SW 1271 (cell line): ENCODE measurements at places on chromosomes 4 and X.

- no peak for DNase-seq
Measured at GRCh38 chr4:59086410-59086809, 1976.2 kb upstream of the IGFBP7 start.

- DNase-seq = peak; percentile 32
Measured at GRCh38 chrX:87409113-87409841, 108.3 kb upstream of the KLHL4 start.

DNA sequence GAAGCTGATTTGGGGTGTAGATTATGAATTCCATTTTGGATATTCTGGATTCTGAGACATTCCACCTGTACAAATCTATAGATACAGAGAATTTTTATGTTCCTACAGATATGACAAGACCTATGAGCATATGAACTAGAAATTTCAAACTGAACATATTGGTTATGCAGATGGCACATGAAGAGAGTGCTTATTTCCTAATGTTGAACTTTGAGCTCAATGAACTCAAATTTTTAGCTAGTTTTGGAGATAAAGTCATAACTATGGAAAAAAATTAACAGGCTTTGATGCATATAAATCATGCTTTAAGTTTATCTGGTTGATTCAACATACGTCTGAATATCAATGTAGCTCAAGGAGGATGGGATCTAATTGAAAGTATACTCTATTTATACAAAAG lies 8.9 kb downstream of the CHIC2 start:
- DNase-seq = no peak

- no peak for DNase-seq
Measured at GRCh38 chrX:150155436-150156035, 207.6 kb upstream of the MAMLD1 start.

GRCh38 chr4:83782591-83782990 lies 246.7 kb downstream of the GPAT3 start:
- DNase-seq = no peak

DNA sequence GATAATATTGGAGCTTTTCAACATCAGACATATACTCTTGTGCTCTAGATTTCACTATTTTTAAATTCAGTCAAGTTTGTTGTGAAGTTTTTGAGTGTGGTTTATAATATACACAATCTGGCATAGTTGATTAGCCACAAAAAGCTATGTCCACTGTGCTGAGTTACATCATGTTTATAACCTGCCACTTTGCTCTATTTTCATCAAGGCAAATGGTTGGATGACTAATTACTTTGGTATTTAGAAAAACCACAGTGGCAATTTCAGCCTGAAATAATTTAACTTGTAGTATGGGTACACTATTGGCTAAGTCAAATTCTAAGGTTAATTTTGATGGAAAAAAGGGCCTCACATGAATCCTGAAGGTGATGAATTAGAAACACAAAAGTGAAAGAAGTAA lies 262.6 kb downstream of the C4orf33 start:
- DNase-seq = no peak

DNA sequence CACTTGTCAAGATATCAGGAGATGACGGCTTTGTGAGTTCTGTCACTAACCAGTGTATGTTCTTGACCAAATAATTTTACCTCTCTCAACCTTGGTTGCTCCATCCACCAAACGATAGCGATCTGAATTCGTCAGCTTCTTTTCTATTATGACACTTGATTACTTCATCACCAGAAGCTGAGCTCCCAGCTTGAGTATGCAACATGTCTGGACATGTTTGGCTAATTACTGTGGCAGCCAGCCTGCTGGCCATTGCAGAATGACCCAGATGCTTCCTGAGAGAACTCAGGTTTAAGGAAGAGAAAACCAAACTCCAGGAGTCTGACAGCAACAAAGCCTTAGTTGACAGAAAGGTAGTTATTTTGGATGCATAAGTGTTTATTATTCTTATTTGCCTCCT lies 46.4 kb upstream of the PARM1 start:
- no peak for DNase-seq

DNA sequence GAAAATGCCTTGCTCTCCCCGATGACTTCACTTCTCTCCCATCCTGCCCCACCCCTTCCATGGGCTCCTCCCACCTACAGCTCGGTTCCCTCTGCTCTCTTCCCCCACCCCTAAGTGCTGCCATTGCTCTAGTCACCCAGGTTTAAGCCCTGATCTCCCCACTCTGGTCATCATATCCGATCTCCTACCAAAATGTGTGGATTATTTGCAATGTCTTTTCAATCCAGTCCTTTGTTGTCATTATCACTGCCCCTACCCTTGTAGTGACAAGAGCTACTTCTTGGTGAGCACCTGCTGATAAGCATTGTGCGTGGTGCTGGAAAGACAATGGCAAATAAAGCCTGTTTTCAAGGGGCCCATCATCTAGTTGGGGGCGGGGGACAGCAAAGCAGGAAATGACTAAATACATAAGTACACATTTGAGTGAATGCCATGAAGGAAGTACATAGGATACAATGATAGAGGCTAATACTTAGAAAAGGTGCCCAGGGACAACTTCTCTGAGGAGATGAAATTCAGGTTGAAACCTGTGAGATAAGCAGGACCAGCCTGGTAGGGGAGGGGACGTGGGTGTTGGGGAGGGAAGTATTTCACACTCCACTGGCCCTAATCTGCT lies 63.8 kb downstream of the DLG3 start:
- DNase-seq = no peak

DNA sequence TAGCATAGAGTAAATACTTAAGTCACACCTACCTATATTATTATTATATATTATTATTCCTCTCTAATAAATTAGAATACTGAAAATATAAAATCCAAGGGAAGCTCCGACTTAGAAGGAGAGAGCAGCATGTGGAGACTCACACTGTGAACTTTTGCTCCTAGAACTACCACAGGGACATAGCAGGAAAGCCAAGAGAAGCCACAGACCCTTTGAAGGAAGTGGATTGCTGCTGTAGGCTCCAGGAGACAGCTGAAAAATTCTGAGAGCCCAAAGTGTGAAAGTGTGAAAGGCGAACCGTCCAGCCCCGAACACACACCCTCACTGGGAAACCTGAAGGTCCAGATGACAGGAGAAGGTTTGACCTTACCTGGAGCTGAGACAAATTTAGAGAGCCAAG lies 177.0 kb downstream of the FAM13A start:
- DNase-seq = no peak

GRCh38 chrX:19372547-19373331 lies 29.0 kb downstream of the PDHA1 start:
- no peak for DNase-seq

DNA sequence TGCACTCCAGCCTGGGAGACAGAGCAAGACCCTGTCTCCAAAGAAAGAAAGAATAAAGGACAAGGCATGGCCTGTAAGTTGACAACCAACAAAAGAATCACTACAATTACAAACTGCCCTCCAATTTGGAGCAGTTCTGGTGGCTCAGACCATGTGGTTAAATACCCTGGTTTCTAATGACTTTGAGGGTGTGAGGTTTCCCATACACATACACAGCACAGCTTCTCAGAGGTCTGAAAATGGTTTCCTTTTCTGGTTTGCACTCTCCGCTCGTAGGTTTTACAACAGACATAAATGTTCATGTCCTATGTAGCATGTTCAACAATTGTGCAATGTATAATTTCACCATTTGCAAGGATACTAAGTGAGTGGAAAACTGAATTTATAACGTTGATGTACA lies 34.2 kb upstream of the MXRA5 start:
- no peak for DNase-seq

DNA sequence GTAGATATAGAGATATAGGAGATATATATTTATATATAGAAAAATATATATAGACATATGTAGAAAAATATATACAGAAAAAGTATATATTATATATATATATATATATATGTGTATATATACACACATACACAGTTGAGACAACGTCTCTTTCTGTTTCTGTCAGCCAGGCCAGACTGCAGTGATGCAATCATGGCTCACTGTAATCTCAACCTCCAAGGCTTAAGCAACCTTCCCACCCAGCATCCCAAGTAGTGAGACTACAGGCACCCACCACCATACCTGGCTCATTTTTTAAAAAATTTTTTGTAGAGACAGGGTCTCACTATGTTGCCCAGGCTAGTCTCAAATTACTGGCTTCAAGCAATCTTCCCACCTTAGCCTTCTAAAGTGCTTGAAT lies 426.3 kb downstream of the GPM6A start:
- no peak for DNase-seq

GRCh38 chr4:3372933-3373465 lies 68.8 kb upstream of the HGFAC start:
- DNase-seq = no peak

GRCh38 chr4:2248821-2249261 lies 6.9 kb upstream of the HAUS3 start:
- DNase-seq = no peak
